ENCODE measurements at places on chromosomes 3 and 15.

- peak; percentile 16 for DNase-seq
Measured at GRCh38 chr15:64634576-64635498, 140.6 kb downstream of the RBPMS2 start.

DNA sequence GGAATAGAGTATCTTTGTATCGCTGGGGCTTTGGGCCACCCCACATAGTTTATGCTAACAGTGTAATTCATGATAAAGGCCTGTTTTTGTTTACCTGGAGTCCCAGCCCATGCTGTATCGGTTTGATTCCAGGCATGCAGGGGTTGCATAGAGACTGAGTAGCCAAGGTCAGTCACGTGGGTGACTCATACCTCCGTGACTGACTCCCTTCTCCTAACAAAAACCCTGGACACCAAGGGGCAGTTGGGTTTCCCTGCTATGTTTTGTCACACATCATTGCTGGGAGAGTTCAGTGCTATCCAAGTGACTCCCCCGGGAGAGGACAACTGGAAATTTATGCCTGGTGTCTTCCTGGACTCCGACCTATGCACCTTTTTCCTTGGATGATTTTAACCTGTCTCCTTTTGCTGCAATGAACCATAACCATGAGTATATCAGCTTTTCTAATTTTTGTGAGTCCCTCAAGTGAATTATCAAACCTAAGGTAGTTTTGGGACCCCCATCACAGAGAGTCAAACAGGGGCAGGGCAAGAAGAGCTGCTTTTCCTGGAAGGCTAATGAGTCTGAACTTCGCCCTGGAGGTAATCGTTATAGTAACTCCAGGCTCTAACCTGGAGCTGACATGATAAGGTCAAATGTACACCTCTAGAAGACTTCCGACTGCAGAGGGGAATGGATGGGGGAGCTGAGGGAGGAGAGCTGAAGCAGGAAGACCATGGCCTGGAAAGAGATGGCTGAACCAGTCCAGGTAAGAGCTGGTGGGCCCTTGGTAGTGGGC is 57.0 kb downstream of the SRGAP3 start:
- DNase-seq = no peak

GRCh38 chr3:24596626-24597025 is 102.0 kb upstream of the THRB start:
- no peak for DNase-seq

DNA sequence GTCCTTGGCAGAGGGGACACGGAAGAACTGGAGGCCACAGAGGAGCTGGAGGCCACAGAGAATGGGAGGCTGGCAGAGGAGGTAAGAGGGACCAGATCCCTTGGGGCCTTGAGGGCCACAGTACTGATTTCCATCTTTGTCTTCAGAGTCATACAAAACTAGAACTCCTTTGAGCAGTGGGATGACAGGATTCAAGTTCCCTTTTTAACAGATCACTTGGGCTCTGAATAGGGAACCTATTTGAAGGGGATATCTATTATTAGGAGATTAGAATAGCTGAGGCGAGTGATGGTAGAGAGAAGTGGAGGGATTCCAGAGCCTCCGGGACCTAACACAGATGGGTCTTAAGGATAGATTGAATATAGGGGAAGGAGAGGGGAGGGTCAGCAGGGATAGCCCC is 55.7 kb downstream of the OXNAD1 start:
- no peak for DNase-seq

DNA sequence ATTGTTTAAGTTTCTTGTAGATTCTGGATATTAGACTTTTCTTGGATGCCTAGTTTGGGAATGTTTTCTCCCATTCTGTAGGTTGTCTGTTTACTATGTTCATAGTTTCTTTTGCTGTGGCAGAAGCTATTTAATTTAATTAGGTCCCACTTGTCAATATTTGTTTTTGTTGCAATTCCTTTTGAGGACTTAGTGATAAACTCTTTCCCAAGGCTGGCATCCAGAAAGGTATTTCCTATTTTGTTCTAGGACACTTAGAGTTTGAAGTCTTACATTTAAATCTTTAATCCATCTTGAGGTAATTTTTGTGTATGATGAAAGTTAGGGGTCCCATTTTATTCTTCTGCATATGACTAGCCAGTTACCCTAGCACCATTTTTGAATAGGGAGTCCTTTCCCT is 54.9 kb downstream of the MME start:
- DNase-seq = no peak

- no peak for DNase-seq
Measured at GRCh38 chr3:132681421-132681820, 21.3 kb downstream of the UBA5 start.

- no peak for DNase-seq
Measured at GRCh38 chr3:150179330-150179729, 208.6 kb upstream of the PFN2 start.

- no peak for DNase-seq
Measured at GRCh38 chr3:194504146-194504545, 17.3 kb upstream of the ATP13A3 start.

DNA sequence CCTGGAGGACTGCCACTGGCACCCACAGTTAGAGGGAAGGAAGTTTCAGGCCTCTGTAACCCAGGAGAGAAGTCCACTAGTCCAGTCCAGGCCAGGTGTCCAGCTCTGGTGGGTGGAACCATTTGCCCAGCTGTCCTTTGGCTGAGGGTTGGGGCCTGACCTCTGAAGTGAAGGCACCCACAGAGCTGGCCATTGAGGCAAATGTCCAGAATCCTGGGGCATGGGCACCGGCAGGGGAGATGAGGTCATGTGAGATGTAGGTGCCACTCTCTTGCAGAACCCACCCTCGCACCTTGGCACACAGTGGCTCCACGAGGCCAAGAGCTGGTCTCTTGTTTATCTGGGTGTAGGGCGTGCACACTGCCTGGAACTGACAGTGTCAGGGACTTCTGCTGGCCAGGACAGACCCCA is 162.8 kb downstream of the SMAD6 start:
- DNase-seq = no peak

DNA sequence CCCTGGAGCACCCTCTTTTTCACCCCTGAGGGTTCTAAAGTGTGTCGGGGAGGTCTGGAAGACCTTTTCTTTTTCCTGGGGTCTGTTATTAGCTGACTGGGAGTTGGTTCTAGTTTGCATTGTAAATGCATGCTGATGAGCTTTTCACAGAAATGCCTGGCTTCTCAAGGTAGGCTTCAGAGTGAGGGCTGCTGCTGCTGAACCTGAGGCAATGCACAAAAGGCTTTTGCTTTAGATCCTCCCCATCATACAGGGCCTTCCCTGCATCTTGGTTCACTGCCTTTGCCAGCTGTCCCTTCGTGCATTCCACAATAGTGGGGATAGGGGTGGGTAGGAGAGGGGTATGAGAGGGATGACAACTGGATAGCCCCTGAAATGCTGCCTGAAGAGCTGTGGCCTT is 46.6 kb downstream of the FAH start:
- DNase-seq = no peak

DNA sequence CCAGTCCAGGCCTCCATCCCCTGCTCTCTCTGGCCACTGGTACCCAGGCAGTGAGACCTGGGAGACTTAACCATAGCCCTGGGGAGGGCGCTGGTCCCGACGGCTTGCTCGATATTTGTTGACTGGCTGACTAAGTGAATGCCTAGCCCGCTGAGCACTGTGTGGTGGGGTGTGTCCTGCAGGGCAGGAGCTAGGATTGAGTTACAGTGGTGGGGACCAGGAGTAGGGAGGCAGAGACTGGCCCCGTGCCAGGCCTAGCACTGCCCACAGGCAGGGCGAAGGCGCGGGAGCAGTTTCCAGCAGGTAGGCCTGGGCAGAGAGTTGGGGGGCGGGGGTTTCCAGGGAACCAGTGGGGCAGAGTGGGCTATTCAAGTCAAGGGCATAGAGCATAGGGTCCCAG is at the start of gene VILL:
TSS of gene VILL (plus strand) at position 260 of the 400 bp plus-strand sequence. CDS start 2,887 bp downstream, outside the sequence.
- no peak for DNase-seq

DNA sequence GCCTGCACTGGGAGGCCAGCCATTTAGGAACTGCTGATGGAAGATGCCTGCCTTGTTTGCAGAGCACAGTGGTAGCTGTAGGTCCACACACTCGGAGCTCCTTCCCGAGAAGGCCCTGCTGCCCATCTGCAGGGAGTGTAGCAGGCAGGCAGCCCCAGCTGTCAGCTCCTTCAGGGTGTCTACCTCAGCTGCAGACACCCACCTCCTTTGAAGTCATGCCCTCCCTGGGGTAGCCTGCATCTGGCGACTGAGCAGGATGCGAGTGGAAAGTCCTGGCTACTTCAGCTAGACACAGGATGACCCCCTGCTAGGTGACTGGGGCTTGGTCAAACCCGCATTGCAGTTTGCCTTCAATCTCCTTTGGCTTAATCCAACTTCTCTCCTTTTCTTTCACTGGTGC is 93.2 kb upstream of the TLE3 start:
- DNase-seq = no peak

- no peak for DNase-seq
Measured at GRCh38 chr3:181250714-181251113, 261.2 kb upstream of the DNAJC19 start.

- DNase-seq = no peak
Measured at GRCh38 chr3:155704771-155705559, 39.9 kb downstream of the PLCH1 start.

- no peak for DNase-seq
Measured at GRCh38 chr3:48747706-48748105, 30.7 kb upstream of the IP6K2 start.

DNA sequence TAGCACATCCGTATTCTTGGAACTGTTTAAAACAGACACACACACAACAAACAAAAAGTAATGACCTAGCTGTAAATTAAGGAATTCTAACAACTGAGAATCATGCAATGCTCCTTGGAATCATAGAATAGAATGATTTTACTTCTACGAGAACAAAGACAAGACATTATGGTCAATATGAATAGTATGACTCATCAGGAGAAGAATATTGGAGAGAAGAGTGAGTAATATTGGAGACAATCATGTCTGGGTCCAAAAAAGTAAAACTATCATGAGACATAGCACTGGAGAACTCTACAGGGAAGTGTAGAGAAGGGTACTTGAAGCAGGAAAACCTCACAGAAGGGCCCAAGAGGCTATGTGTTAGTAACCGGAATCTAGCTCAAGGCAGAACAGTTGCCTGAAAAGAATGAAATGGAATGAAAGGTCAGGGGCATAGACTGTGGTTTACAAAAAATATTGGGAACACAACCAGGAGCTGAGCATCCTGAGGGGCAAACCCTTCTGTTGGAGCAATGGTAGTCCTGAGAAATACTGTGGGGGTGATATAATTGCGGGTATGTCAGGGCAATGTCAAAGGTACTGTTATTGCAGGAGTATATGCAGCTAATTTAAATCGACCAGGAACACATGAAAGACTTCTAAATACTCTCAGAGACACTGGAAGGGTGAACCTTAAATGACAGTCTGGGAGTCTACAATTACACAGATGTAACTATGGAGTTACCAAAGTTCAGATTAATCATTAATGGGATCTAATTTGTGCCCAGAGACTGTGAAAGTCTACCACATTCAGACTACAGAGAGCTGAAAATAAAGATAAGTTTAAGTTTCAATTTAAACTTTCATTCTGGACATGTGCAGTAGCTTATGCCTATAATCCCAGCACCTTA is 201.2 kb downstream of the BCHE start:
- no peak for DNase-seq

- no peak for DNase-seq
Measured at GRCh38 chr3:169641167-169641566, 22.3 kb downstream of the MECOM start.

GRCh38 chr3:71208211-71209095 is 375.1 kb downstream of the FOXP1 start:
- peak; percentile 59 for DNase-seq

GRCh38 chr15:55928955-55929354 is 64.5 kb downstream of the NEDD4 start:
- no peak for DNase-seq

DNA sequence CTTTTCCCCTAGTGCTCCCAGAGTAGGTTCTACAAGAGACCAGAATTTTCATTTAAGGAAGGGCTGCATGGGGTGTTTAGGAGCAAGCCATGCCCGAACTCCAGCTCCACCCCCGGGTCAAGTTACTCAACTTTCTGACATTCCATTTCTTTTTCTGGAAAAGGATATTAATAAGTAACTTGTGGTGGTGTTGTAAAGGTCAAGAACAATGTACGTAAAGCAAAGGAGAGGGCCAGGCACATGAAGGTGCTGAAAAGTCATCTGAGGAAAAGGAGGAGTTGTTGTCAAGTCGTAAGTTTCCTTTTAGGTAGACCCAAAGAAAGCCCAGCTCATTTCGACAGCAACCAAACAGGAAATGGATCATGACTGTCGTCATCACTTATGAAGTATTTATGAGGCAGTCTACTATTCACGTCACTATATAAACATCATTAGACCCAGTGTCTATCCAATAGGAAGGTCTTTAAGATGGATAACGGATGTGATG is 319.6 kb upstream of the IL12A start:
- DNase-seq = peak; percentile 69

GRCh38 chr15:35126236-35126635 is 41.1 kb upstream of the NANOGP8 start:
- DNase-seq = no peak

GRCh38 chr3:14565868-14566588 is 25.9 kb upstream of the GRIP2 start:
- DNase-seq = peak; percentile 6

DNA sequence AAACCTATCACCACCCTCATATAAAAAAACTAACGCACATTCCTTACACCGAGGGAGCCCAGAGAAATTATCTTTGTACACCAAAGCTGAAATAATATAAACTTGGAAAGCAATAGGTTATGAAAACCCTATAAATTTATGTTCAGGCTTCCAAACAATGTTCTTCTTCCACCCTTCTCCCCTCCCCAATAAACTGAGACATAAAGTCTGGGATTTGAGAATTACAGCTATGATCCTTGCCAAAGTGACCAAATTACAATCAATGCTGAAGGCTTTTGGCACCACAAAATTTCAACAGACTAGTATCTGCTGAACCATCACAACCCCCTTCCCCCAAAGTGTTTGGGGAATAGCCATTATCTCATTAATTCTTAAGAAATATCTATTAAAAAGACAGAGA is 237.8 kb downstream of the FMN1 start:
- no peak for DNase-seq

DNA sequence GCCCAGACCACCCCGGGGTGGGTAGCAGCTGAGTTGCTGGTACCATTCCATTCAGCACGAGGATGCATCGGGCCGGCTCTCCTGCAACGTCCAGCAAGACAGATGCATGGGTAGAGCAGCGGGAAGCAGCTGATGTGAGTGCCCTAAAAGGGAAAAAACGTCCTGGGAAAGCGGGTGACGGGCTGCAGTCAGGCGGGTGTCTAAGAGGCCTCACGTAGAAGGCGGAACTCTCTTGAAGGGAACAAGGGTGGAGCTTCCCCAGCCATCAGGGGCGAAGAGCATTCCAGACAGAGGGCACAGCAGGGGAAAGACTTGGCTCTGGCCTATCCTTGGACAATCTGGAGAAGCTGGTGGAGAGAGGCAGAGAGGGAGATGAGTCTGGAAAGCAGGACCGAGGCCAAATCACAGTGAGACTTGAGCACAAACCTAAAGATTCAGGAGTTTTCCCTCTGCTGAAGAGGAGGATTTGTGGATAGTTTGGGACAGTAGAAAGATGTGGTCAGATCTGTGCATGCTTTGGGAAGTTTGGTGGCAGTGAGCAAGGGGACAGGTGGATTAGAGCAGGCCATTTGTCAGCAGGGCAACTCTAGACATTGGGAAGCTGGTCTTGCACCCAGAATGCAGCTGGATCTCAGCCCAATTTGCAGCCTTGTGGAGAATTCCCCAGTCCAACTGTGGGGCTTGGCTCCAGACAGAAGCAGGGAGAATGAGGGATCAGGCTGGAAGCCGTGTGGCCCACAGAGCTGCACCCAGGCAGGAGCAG is 70.7 kb downstream of the SEMA5B start:
- DNase-seq = no peak

- DNase-seq = no peak
Measured at GRCh38 chr3:184652465-184652864, 59.4 kb downstream of the MAGEF1 start.
